ENCODE measurements at places on chromosomes 11 and 22.

GRCh38 chr11:76807206-76807875 is 24.2 kb downstream of the TSKU start:
- peak; percentile 88 for DNase-seq

- DNase-seq: no peak
Measured at GRCh38 chr11:10160350-10160749, 133.7 kb downstream of the SBF2 start.

GRCh38 chr11:82321206-82321605 is 412.5 kb downstream of the FAM181B start:
- DNase-seq: no peak

- DNase-seq: peak; percentile 5
Measured at GRCh38 chr11:50174189-50174588, 141.5 kb downstream of the OR4C45 start.

DNA sequence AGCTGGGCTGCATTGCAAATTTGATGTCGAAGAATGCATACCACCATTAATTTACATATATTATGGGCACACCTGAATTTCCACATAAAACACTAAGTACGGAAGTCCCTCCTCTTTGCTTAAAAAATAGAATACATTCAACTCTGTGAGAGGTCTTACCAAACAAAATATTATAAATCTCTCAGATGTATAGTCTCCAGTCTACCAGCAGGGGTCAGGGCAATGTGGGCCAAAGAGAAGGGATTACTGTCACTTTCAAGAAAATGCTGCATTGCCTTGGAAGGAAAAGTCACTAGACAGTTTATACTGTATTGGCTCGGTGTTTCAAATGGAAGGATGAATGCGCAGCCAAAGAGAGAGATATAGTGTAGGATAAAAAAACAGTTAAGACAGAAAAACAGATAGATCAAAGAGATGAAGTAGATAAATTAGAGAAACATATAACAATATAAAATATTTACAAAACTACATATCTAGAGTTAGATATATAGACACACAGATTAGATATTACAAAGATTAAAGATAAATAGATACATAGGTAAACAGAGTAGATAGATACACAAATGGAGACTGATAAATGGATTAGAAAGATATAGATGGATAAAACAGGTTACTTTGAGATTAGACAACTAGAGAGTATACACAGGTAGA is 20.9 kb downstream of the SERGEF start:
- peak; percentile 49 for DNase-seq

DNA sequence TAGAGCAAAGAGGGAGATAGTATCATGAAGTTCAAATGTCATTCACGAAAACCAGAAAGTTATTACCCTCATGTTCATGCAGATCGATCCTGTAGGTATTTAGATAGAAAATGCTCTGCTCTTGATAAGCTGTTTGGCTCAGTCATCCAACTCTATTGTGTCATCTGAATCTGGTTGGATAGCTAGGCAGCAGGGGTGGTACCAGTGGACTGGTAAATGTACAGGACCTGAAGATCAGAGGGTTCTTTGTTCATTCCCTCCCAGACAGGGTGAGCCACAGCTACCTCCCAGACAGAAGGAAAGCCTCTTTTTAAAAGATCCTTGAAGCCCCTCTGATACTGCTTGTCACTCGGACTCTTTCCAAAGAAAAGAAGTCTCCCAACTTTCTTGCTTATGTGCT is 29.8 kb upstream of the DRD2 start:
- DNase-seq: no peak

GRCh38 chr11:76629853-76630599 is 40.5 kb downstream of the LRRC32 start:
- DNase-seq: no peak

DNA sequence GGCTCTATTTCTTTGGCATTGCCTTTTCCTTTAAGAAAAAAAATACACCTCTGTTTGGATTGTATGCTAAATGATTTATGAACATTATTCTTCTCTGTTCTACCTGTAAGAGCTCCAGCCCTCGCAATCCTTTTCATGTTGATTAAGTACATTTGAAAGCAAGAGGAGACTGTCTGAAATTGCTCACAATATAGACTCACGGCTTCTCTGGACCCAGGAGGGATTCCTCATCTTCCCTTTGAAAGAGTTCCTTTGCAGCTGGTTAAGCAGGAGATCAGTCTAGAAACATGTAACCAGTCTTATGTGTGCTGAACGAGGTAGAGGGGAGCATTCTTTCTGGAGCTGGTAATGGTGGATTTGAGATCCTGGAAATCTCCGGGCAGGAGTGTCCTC is 47.4 kb downstream of the PKNOX2 start:
- DNase-seq: no peak

- DNase-seq: peak; percentile 10
Measured at GRCh38 chr22:18970176-18970947, 34.3 kb upstream of the PRODH start.

GRCh38 chr22:19902245-19902715 is 39.3 kb upstream of the COMT start:
- DNase-seq: no peak

DNA sequence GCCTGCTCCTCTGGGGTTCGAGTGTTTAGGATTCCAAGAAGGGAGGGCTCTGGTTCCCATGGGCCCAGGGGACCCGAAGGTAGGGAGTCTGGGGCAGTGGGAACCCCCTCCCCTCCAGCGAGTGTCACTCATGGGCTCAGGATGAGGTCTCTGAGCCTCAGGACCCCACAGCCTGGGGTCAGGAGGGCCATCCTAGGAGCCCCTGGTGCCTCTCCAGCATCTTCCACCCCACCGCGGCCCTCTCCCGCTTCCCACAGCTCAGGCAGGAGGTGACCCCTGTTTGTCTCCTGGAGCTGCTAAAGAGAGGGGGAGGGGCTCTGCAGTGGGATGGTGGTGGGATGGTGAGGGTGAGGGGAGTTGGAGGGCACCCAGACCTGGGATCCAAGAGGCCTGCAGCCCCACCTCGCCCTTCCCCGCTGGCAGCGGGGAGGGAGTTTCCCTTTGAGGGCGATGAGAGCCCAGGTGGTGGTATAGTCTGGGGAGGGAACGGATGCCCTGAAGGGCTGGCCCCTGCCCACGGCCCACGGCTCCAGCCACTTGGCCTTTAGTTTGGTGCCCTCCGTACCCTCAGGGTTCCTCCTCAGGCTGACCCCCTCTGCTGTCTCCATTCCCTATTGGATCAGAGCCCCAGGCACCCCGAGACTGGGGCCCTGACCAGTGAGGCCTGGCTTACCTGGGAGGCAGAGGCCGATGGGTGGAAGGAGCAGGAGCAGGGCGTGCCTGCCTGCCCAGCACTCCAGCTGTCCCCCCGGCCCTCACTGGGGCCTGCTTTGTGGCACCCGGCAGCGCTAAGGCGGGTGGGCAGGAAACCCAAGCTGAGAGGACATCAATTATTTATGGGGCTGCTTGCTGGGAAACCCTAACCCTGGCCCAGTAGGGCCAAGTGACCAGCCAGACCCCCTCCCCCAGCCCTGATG is 1.1 kb upstream of the CABP4 start:
- DNase-seq: no peak

GRCh38 chr22:22721681-22722354 is 77.4 kb downstream of the GGTLC2 start:
- DNase-seq: peak; percentile 13

- no peak for DNase-seq
Measured at GRCh38 chr22:24501301-24502005, 6.3 kb downstream of the UPB1 start.

DNA sequence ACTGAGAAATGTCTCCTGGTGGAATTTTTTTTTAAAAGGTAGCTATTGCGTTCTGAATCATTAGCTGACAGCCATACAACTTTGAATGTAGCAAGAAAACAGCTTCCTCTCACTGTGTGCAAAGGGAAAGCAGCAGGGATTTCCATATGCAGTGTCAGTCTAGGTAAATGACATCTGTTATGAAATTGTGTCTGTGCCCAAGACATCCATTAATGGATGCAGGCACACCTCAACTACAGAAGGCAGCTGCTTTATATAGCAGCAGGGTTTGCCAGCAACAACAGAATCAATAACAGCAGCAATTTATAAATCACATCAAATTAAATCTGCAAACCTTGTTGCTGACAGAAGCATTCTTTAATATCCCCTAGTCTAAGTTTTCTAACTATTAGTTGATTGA is 745.3 kb upstream of the RAG2 start:
- DNase-seq: no peak

- peak; percentile 54 for DNase-seq
Measured at GRCh38 chr11:2772544-2773031, 72.8 kb upstream of the KCNQ1OT1 start.

DNA sequence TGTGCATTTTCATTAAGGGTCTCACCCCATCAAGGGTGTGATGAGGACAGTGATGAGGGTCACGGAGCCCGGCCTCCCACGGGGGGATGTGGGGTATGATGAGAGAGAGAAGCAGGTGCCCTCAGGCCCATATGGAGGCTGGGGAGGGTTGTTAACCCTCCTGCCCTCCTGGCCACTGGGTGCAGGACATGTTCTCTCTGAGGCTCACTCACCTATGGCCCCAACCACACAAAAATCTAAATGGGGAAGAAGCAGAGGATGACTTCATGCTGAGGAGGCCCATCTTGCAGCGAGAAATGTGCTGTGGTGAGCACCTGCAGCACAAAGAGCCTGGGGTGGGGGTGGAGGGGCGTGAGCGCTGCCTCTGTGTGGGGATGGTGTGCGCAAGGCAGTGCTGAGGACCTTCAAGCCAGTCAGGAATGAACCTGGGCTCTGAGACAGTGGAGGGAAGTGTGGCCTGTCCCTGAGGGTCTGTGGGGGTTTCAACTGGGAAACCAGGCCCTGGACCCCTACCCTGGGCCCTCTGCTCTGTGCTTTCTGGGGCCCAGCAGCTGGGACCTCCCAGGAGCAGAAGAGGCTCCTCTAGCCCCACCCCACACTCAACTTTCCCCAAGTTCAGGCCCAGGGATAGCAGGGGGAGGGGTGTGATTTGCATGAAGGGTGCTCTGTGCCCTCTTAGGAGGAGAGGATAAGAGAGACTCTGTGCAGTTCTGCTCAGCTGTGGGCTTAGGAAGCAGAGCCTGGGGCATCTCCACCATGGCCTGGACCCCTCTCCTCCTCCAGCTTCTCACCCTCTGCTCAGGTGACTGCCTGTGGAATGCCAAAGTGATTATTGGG is 43.0 kb upstream of the TOP3B start:
- DNase-seq: no peak

DNA sequence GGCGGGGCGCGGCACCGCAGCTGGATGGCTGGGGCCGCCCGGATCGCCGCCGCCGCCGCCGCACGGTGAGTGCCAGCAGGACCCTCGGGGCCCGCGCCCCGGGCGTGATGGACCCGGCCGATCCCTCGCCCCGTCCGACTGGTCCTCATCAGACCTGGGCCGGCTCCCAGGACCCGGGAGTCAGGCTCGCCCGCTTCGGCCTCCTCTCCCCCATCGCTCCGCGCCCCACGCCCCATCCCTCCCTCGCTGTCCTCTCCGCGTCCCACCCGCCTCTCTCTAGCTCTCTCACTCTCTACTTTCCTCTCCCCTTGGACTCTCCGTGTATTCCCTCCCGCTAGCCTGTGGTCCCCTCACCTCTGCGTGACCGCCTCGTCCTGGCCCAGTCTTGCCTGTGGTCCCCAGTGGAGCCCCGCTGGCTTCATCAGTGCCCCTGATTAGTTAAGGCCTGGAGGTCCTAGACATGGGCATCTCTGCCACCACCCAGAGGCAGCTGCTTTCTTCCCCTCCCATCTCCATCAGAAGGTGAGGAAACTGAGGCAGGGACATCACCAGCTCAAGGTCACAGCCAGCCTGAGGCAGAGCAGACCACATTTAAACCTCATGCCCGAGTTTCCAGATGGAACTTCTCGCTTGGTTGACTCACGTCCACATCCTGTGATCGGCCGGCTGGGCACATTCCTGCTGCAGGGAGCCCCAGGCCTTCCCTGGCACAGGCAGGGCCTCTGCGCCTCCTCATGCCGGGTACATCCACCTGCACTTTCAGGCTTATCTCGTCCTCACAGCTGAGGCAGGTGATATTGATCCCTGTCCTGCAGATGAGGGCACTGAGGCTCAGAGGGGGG is 429 bp downstream of the SLC39A13 start:
- peak; percentile 87 for DNase-seq

- no peak for DNase-seq
Measured at GRCh38 chr11:80024119-80024518, 583.3 kb upstream of the TENM4 start.

GRCh38 chr11:95144313-95145235 is 54.9 kb downstream of the ENDOD1 start:
- DNase-seq: peak; percentile 50

DNA sequence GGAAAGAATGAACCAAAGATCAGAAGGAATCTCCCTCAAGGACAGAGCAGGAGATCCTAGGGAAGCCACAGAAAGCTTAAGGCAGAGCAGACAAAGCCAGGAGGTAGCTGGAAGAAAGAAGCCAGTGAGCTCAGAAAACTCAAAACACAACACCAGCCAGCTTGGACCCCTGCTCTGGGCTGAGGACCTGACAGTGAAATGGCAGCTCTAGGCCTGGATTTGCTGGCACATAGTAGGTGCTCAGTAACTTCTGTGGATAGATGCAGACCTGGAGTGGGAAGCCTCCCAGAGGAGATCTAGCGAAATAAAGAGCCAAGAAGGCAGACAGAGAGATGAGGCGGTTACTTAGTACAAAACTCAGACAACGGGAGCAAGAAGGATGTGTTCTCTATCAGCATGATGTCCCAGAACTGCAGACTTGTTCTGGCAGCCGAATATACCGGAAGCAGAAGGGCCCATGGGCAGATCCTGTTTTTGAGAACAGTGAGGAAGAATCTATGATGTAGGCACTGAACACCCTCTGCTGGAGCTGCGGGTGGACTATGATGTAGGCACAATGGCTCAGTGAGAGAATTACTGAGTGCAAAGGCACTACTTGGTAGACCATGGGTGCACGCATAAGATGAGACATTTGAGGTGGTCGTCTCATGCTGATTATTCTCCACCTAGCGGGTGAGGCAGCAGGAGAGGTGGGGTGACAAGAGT is 4.8 kb downstream of the ROBO4 start:
- no peak for DNase-seq

DNA sequence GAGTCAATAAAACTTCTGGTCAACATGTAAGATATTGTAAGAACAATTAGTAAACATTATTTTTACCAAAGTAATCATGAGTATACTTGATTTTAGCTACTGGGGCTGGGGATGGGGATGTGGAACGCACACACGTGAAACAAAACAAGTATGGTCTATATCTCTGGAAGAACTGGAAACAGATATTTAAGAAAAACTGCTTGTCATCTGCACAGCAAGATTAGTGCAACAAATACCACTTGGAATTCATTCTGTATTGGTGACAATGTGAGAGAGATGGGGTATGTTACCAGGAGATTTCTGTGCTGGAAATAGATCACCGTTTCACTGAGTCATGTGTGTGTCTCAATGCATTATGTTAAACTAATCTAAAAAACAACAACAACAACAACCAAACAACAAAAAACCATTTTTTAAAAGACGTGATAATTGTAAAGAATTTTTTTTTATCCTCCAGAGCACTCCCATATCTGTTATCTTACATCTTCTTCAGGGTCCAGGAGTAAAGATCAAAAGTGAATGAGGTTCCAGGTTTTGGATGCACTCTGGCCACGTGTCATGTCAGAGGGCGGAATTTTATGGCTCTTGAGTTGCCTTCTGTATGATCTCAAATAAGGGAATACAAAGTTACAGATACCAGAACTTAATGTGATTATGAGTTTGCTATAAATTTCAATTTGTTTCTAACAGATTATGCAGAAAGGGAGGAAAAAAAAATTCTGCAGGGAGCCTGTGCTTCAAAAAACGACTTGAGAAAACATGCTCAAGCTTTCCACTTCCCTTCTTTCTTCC is 153.0 kb downstream of the BBOX1 start:
- DNase-seq: no peak
